ENCODE measurements at places on chromosomes 11 and 22.

DNA sequence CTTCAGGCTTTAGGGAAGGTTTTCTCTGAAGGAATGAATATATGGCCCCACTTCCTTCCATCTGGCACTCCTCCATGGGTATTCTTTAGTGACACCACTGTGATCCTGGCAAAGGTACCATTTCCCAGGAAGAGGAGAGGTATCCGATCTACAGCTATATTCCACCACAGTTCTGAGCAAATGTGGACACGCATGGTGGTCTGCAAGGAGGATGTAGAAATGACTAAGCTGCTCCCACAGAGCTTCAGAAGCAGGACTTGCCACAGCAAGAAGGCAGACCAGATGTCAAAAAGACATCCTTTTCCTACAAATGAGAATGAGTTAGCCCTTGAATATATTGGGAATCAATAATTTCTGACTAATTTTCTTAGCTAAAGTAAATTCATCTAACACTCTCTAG lies 45.5 kb downstream of the ARFGAP2 start:
- no peak for DNase-seq

DNA sequence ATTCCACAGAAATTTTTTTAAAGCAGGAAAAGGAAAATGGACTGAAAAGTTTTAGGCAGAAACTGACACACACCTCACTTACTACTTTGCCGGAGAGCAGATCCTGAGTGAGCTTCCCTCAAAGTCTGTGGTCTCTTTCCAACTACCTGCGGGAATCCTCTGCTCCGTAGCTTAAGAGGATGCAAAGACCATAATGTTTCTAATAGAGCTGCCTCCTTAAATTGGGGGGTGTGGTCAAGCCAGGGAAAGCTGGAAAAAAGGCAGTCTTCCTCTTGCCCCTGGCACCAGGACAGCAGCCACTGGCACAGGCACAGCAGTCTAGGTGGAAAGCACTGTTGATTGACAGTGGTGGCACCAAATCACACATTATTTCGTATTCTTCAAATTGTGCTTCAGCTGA lies at the start of gene ETS1:
TSS of gene ETS1 (minus strand) at position 144 of the 400 bp plus-strand sequence. CDS start 14,428 bp downstream, outside the sequence.
- no peak for DNase-seq

- no peak for DNase-seq
Observed at GRCh38 chr22:36873614-36874308, 13.0 kb downstream of the NCF4 start.

DNA sequence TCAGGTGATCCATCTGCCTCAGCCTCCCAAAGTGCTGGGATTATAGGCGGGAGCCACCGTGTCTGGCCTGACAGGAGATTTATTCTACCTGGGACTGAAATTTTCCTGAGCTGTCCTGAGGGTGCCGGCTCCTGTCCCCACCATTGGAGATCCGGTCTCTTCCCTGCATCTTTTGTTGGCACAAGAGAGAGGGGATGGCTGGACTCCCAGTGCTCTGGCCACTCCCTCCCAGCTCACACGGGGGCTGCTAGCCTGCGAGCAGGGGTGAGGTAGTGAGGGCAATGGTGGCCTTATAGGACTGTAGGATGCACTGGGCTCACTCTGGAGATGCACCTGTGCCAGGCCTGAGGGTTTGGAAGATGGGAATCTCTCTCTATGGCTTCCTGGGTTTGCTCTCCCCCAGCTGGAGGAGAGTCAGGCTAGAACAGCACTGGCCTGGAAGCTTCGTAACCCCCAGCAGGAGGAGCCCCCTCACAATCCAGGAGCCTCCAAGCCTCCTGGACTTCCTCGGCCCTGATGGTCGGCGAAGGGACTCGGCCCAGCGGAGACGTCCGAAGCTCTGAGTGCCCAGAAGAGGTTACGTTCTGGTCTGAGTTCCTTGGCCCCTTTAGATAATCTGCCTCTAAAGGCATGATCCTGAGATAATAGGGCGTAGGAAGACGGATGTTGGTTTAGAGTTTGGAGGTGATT lies 106.4 kb downstream of the NECTIN1 start:
- no peak for DNase-seq

GRCh38 chr11:6232899-6233298 lies 1.5 kb downstream of the FHIP1B start:
- DNase-seq, result no peak

DNA sequence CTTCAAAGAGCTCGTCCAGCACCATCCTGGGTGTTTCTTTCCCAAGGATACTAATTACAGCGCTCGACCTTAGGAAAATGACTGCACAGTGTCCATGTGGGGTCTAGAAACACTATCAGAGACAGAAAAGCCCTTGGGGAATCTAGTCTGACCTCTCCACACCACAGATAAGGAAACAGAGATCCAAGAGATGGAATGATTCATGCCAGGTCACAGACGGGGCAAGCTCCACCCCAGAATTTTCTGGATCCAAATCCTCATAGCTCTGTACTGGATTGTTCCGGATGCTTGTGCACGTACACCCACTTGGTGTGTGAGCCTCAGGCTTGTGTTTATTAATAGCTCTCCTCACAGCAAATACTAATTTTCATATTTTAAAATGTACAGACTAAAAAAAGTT lies 11.3 kb downstream of the ABTB2 start:
- no peak for DNase-seq

GRCh38 chr11:20444535-20444934 lies 57.0 kb downstream of the PRMT3 start:
- DNase-seq, result no peak

DNA sequence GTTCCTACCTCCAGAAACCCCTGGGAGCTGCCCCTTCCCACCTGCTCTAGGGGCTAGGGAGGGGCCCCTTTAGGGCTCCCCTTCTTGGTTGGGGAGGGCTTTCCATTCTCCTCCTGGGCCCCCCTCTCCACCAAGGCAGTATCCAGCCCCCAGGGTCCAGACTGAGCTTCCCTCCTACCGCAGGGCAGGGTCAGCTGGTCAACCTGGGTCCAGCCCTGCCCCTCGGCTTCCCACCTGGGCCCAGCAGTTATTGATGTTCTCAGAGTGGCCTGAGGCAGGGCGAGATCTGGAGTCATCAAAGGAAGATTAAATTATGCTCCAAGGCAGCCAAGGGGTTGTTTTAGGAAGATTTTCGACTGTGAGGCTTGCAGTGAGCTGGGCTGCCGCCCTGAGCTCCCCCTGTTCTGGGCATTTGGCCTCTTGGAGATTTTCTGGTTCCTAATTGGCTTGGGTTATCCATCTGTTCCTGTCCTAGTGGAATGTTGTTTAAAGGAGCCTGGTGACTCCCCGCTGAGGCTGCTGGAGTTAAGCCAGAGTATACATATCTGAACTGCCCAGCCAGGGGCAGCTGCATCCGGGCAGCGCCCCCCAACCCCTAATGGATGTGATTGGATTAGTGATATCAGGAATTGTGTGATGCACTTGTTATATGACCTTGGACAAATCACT lies 1.8 kb upstream of the SLC22A8 start:
- DNase-seq, result no peak

- DNase-seq, result peak; percentile 81
Observed at GRCh38 chr11:3135481-3136440, 29.3 kb downstream of the OSBPL5 start.

DNA sequence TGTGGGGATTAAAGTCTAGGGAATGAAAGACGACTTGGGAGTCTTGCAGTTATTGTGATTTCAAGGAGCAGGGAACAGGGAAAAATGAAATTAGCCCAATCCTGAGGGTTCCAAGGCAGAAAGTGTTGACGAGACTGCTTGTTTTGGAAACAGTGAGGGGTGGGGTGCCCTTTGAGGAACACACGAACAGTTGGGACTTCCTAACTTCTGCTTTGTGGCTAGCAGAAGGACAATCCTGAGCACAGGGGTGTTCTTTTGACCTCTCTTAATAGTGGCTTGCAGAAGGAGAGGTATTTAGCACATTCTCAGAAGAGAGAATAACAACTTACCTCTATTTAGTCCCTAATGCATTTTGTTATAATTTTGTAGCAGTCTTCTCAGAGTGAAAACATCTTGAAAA lies 545.9 kb upstream of the ARHGAP42 start:
- no peak for DNase-seq

DNA sequence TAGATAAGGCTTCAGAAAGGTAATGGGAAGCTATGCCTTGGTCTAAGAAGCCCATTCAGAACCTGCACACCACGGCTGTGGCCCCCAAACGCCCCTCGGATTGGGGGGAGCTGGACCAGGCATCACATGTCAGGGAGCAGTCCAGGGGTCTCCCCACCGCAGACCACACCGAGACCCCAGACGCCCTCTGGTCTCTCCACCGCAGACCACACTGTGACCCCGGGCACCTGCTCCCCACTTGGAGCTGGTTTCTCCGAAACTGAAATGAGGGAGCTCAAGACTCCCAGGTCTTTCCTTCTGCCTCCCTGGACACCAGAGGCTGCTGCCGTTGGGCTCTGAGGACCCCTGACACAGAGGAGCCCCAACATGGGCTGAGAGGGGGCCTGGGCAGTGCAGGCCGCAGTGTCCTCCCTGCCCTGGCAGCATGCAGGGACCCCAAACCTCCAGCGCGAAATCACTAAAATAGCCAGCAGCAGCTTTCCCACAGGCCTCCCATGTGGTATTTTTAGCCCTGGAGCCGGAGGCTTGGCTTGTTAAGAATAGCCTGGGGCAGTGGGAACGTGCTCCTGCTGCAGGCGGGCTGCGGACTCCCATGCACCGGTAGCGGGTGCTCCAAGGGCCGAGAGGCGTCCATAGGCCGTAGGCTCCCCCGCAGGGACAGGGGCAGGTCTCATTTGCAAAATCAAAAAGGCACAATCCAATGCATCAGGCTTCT lies 7.7 kb downstream of the LINC01488 start:
- no peak for DNase-seq

- DNase-seq, result peak; percentile 90
Observed at GRCh38 chr11:63567044-63567840, 4.1 kb upstream of the PLAAT2 start.

GRCh38 chr11:12446863-12447262 lies 69.5 kb downstream of the PARVA start:
- no peak for DNase-seq

DNA sequence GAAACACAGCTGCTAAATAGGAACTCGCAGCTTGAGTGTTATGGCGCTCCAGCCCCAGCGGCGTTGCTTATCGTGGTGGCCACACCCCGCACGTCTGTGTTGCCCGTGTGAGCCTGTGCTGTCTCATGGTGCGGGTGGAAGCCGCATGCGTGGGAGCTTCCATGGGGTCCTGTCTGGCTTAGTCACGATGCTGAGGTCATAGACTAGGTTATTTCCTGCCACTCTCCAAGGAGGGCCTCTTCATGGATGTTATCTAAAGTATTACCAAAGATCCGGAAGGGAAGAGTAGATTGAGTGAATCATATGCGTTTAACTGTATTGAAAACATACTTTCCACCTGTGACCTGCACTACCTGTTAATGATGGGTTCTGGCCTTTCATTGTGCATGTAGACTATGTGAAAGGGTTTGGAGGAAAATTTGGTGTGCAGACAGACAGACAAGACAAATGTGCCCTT lies 21.7 kb downstream of the CTTN start:
- DNase-seq, result no peak

DNA sequence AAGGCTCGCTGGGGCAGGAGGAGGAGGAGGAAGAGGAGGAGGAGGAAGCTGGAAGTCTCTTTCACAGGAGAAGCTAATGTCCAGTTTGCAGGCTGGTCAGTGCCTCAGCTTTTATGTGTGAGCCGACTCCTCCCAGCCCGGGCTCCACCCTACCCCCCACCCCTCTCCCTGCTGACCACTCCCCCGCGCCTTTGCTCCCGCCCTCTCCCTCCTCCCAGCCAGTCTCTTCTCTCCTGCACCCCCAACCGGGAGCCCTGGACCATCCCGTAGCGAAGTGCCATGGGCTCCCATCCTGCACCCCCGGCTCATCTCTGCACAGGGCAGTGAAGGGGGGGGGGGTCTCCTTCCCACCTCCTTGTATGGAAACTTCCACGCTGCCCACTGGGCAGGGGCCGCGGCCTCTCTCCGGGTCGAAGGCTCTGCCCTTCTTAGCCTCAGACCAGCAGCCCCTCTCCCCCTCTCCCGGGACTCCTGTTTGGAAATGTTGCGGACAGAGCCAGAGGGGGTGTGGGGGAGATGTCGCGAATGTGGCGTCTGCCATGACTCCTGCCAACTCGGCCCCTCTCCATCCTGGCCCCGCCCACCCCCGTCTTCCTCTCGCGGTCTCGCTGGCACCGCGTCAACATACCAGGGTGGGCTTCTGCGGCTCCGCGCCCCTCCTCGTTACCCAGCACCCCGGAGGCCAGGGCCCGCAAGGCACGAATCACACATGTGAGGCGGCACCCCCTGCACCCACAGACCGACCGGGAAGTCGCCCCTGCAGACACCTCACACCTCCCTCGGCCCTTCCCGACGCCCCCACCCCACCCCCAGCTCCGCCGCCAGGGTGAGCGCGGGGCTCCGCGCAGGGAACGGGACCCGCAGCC lies 1.8 kb downstream of the IGF2 start:
- no peak for DNase-seq

- DNase-seq, result no peak
Observed at GRCh38 chr11:73734993-73735392, 25.9 kb downstream of the RAB6A start.

GRCh38 chr22:35726933-35727332 lies 9.3 kb downstream of the APOL5 start:
- no peak for DNase-seq

- no peak for DNase-seq
Observed at GRCh38 chr11:11844272-11844671, 2.5 kb downstream of the USP47 start.

DNA sequence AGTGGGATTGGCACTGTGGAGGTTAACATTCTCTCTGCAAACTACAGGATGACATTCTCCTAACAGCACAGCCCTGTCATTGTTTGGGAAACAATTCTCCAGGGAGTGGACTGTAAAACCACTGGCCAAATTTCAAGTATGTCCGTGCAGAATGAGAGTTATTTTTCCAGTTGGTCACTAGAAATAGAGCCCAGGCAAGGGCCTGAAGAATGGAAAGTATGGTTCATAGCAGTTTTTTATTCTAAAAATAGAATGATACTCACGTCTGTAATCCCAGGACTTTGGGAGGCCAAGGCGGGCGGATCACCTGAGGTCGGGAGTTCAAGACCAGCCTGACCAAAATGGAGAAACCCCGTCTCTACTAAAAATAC lies 39.0 kb upstream of the CD44 start:
- no peak for DNase-seq

DNA sequence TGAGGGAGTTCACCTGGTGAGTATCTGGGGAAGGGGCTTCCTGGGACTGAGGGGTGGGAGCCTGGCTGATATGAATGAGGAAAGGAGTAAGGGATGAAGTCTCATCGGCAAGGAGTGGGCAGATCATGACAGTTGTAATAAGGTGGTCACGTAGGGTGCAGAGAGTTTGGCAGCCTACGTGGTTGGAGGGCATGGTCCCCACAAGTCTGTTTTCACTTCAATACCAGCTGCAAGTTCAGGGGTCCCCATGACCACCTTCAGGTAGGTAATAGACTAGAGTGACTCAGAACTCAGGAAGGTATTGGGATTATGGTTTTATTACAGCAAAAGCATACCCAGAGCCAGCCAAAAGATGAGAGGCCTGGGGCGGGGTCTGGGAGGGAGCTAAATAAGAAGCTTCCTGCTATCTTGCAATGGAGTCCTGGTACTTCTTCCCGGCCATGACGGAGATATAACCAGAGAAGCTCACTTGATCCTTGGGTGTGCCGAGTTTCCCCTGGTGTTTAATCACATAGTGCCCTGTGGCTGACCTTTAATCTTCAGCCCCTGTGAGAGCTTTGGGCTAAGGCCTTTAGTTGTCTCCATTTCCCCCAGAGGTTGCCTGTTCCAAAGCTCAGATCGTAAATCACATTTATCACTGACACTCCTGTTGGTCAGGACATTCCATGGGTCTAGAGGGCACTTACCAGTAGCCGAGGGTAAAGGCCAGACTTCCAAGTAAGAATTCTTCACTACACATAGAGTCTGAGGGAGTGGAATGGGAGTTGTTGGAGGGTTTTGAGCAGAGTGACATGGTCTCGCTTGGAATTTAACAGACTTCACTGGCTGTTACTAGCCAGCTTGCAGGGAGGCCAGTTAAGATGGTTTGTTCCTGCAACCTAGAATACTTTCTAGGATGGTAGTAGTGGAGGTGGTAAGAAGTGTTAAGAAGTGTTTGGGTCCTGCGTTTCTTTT lies 9.1 kb downstream of the SLC3A2 start:
- DNase-seq, result no peak

Measured in immature natural killer cell (primary cell).